Stimulated activated CD8-positive, alpha-beta memory T cell treated with anti-CD3 and anti-CD28 coated beads, Interleukin-15, amount 100 ng/mL, for 48 hours (primary cell): ENCODE measurements at places on chromosomes 6 and 20.

DNA sequence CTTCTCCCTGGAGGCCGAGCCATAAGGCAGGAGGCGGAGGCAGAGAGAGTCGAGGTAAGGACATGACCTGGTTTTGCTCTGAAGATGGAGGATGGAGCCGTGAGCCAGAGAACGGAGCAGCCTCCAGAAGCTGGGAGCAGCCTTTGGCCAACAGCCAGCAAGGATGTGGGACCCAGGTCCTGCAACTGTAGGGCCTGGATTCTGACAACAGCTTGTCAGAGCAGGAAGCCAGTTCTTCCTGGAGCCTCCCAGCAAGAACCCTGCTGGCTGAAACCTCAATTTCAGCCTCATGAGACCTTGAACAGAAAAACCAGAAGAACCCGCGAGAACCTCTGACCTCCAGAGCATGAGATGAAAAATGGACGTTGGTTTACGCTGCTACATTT, 13.4 kb upstream of the MRGBP start:
- no peak for DNase-seq

- no peak for DNase-seq
Observed at GRCh38 chr20:46820682-46821081, 74.0 kb upstream of the EYA2 start.

- no peak for DNase-seq
Observed at GRCh38 chr6:37309046-37309445, 44.7 kb upstream of the RNF8 start.

DNA sequence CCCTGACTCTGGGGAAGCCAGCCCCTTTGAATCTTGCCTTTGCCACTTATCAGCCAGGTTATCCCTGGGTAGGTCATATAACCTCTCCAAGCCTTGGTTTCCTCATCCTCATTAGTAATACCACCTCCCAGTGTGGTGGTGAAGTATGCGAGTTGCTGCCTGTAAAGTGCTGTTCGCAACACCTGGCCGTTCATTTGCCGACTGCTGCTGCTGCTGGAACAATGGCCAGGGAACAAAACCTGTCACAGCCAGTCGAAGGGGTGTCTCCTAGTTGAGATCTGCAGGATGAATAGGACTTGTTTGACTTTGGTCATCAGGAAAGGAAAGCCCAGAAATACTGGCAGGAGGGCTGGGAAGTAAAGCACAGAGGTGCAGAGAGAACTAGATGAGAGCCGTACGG, 6.1 kb downstream of the MANBAL start:
- DNase-seq: no peak

DNA sequence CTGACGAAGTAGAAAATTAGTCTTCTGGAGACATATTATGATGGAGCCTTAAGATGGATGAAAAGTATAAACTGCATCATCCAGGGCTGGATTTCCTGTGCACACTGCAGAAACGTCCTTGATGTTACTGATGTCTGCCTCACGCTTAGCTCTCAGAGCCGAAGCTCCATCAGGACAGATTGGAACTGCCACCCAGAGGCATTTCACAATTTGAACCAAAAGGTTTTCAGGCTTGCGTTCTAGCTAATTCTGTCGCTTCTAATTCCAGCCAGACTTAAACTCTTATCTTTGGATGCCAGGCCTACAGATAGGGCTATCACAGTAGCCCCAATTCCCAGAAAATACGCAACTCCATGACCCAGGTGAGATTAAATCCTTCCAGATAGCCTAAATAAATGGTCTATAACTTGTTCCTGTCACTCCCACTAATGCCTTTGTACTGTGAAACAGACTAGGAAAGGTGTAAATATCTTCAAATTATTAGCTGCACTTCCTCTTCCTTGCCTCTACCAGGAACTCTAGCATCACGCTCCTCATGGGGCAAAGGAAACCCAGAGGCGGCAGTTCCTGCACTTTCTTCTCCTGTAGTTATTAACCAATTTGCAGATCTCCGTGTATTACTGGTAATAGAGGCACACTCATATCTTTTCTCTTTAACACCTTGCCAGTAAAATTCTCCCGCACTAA, 634.6 kb downstream of the PRKN start:
- DNase-seq: no peak

DNA sequence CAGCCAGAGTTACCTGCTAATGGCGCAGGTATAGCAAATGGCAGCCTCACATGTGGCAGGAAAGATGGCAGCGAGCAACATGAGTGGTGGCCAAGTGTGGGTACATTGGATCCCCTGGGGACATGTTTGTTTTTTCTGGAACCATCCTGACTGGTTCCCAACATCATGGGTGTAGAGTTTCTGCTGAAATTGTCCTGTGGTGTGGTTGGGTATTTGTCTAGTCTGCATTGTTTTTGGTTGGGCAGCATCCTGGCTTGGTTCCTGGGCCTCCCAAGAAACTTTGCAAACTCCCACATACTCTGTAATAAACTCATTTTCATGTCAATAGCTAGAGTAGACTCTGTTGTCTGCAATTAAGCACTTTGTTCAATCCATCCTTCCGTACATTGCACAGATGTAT, 282.6 kb downstream of the CDC5L start:
- no peak for DNase-seq

DNA sequence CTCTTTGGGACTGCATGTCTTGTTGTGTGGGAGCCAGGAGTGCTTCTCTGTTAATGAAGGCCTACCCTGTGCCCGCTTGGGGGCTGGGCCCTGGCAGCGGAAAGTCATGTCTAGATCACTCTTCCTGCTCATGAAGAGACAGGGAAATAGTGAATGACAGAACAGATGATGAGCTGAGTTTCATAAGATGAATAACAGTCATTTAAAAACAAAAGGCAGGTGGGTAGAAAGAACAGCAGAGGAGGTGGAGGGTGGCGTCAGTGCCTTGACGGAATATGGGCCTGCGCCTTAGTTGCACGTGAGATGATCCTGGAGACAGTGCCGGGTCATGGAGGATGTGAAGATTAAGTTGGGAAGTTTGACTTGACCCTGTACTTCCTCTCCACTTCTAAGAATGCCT, 85.5 kb downstream of the ARID1B start:
- no peak for DNase-seq
